Trophoblast cell (in vitro differentiated cells and primary cell): ENCODE measurements at places on chromosomes 6 and 20.

DNA sequence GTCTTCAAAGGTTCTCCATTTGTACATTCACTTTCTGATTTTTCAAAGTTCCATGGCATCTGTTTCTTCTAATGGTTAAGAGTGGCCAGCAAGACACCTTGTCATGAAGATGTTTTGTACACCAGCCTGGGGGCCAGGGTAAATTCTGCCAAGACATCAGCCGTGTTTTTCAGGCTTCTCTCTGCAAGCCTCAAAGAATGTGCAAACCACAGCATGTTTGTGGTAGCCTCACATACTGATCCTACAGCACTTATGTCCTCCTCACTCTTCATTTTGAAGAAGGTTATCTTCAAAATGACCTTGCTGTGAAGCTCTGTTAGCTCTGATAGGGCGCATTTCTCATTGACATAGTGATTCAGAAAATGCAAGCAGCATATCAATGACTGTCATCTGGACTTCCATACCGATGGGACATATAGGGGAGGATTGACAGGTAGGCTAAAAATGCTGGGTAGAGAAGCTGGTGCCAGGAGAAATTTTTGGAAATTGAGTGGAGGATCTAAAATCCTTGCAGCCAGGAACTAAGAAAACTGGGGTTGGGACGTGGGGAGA is 59.3 kb upstream of the SPTLC3 start:
- DNase-seq = peak; percentile 66

- no peak for DNase-seq
Measured at GRCh38 chr20:34824026-34824425, 1.4 kb downstream of the NCOA6 start.

GRCh38 chr6:115362234-115362633 is 698.5 kb downstream of the FRK start:
- no peak for DNase-seq

- DNase-seq = no peak
Measured at GRCh38 chr6:20664250-20664649, 130.0 kb downstream of the CDKAL1 start.

- DNase-seq = no peak
Measured at GRCh38 chr20:15342991-15343523, 1005.6 kb upstream of the FLRT3 start.

GRCh38 chr6:90286884-90287488 is 9.7 kb downstream of the BACH2 start:
- DNase-seq = peak; percentile 81

GRCh38 chr6:16623029-16623653 is 138.1 kb downstream of the ATXN1 start:
- no peak for DNase-seq

DNA sequence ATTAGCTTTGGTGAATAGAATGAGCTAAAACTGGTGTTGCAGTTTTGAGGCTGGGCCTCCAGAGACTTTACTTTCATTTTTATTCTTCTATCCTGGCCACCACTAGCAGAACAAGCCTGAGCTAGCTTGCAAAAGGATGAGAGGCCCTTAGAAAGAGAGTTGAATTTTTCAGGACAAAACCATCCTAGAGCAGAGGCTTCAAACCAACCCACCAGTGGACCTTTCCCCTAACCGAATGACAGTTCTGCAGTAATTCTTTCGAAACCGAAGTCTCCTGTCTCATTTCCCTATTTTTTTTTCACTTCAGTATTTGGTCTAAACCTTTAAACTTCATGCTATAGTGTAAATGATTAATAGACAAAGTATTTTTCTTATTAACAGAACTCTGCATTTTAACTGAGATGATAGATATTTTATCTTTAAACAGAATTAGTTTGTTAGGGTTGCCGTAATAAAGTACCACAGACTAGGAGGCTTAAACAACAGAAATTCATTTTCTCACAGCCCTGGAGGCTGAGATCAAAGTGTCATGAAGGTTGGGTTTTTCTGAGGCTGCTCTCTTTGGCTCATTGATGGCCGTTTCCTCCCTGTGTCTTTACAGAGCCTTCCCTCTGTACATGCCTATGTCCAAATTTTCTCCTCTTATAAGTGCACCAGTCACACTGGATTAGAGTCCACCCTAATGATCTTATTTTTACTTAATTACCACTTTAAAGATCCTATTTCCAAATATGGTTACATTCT is 80.6 kb upstream of the PAK5 start:
- no peak for DNase-seq

- no peak for DNase-seq
Measured at GRCh38 chr6:111474106-111474505, 8.9 kb downstream of the REV3L start.

DNA sequence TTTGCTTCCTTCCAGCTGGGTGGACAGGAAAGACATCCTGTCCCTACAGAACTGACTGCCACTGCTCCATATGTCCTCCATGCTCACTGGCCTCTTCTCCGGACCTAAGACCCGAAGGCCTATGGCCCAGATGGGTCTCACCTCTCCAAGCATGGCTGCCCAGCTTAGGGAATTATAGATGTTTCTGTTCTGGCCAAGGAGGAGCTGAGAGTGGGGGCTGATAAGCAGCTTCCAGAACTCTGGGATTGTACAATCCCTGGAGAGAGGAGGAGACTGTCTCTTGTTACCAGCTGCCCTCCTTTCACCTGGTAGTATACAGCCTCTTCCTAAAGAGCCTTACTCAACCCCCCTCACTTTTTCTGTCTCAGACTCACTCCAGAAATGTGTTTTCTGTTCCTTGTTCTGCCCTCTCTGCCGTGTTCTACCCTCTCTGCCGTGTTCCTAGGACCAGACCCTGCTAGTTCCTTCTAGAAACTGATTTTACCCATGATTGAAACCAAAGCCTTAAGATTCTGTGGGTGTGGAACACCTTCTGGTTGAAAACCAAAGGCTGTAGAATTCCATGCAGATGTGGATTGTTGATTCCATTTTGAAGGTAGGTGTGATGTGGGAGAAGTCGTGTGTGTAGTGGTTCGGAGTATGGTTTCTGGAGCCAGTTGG is 28.7 kb downstream of the ANKS1A start:
- no peak for DNase-seq

DNA sequence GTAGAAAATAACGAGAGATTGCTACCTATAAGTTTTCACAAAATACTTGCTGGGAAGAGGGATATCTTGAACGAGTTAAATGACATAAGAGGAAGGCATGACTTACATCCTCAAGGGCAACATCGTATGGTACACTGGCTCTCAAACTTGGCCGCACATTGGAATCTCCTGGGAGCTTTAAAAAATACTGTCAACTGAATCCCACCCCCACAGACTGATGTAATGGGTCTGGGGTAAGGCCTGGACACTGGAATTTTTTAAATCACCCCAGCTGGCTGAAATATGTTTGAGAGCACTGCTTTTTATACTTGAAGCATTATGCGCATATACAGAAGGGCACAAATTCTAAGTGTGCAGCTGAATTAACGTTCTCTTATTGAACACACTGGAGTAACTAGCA is 8.0 kb upstream of the TSHZ2 start:
- no peak for DNase-seq

GRCh38 chr6:161536224-161536630 is 262.4 kb upstream of the AGPAT4 start:
- no peak for DNase-seq

- no peak for DNase-seq
Measured at GRCh38 chr20:18465536-18466200, 1.2 kb downstream of the DZANK1 start.

GRCh38 chr6:137852346-137852745 is 14.7 kb upstream of the TNFAIP3 start:
- no peak for DNase-seq

- no peak for DNase-seq
Measured at GRCh38 chr20:37408302-37409193, 62.6 kb downstream of the SRC start.

- no peak for DNase-seq
Measured at GRCh38 chr20:64168381-64169090, 4.3 kb downstream of the MYT1 start.

DNA sequence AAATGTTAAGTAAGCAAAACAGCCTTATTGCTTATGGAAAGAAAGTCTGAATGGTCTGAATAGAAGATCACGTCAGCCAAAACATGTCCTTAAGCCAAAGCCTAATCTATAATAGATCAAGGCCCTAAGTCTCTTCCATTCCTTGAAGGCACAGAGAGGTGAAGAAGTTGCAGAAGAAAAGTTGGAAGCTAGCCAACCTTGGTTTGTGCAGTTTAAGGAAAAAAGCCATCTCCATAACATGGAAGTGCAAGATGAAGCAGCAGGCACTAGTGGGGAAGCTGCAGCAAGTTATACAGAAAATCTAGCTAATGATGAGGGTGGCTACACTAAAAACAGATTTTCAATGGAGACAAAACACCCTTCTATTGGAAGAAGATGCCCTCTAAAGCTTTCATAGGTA is 29.1 kb downstream of the LRRN4 start:
- no peak for DNase-seq

- no peak for DNase-seq
Measured at GRCh38 chr6:110353457-110354001, 4.6 kb downstream of the METTL24 start.

DNA sequence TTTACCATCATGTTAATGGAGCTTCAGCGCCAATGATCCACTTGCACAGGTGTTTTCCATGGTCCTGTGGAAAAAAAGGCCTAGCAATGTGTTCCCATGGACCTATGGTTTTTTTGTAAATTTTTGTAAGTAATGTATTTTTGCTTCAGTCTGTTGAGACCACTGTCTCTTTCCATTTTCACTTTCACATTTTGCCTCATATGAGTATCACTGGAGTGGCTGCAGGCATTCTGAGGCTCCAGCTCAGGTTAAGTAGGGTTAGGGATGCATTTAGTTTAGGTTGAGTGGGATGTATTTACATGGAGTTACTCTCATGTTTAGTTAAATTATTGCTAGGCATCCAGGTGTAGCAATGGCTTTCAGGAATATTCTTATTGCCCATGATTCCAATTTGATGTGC is 19.2 kb upstream of the LMBRD1 start:
- DNase-seq = no peak

DNA sequence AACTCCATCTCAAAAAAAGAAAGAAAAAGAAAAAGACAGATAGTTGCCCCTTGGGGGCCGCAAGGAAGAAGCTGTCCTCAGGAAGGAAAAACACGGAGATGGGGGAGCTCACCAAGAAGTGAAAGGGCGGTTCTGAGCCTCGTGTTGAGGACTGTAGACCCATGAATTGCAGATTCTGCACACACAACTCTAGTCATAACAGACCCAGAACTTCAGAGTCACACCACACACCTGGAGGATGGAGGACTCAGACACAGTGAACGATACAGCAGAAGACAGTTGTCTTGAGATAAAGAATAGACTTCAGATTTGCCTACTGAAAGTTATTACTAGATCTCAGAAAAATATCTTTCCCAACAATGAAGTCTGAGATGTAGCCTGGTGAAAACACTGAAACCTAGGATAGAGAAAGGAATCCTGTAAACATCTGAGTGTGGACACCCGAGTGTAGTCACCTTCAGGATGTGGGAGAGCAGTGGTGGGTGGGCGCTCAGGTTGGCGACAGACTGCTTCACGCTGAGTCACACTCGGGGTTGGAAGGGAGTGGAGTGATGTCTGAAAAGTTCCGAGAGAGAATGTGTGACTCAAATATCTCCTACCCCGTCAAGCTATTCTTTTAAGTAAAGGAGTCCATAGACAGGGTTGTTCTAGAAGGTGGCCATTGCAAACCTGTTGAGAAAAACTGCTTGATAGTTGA is 88.1 kb downstream of the MAP3K4 start:
- DNase-seq = no peak

GRCh38 chr6:10643201-10643651 is 51.2 kb downstream of the C6orf52 start:
- no peak for DNase-seq

DNA sequence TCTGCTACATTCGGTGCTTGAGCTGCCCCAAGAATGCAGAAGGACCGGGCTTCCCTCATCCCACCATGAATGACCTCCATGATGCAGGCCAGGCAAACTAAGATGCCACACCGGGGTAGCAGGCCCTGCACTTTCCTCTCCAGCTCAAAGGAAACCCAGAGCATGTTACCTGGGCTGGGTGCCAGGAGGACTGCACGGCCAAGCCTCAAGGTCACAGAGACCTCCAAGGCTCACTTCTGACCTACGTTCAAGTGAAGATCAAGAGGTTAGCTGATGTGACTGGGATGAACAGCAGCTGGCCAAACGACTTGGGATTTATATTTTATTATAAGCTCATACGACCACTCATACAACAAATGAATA is 501.8 kb downstream of the CD83 start:
- no peak for DNase-seq

DNA sequence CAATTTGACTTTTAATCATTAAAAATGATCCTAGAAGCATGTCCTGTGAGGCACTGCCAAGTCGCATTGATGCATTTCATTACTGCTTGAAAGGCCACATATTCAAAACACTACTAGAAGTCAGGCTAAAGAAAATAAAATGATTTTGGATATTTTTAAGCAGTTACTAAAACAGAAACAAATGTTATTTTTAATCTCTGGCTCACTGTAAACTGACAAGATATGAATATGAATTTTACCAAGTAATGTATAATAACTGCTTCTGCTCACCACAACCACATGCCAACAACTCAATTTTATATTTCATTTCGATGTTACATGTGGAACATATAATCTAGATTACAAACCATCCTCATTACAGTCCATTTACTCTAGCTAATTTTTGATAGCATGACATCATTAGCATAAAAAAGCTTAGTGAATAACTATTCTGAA is 90.6 kb downstream of the ATXN1 start:
- DNase-seq = no peak

GRCh38 chr20:59994697-59995122 is 36.5 kb downstream of the CDH26 start:
- DNase-seq = peak; percentile 52

GRCh38 chr6:67986694-67987232 is 648.3 kb upstream of the ADGRB3 start:
- no peak for DNase-seq
